Colonic mucosa (tissue), 4 donors: ENCODE measurements at places on chromosomes 12 and 14.

- H3K4me1 ChIP-seq, result no peaks in the 10 kb centered on the region
- no peaks in the 10 kb centered on the region for H3K27me3 ChIP-seq
- no peak overlapping the region for H3K4me3 ChIP-seq
- no peak overlapping the region for H3K27ac ChIP-seq
Observed at GRCh38 chr12:42162193-42162592, 17.5 kb upstream of the GXYLT1 start.

DNA sequence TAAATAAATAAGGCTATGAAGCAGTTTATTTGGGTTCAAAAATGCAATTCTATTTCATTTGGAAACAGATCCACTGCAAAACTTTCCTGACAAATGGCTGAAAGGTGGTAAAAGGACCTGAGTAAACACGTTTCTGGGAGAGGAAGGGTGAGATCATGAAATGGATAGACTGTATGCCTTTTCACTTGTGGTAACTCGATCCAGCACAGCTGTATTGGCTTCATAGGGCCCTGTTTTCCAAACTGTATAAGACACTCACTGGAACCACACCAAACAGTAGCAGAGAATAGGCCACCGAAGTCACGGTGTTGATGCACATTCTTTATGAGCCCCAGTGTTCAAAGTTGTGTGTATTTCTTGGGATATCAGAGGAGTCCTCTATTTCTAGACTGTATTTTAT, 325.2 kb upstream of the DIO2 start:
- H3K4me1 ChIP-seq, result no peaks in the 10 kb centered on the region
- H3K36me3 ChIP-seq, result no peaks in the 10 kb centered on the region
- H3K27me3 ChIP-seq, result no peaks in the 10 kb centered on the region
- no peak overlapping the region for H3K4me3 ChIP-seq

- H3K27ac ChIP-seq, result no peak overlapping the region
- no peaks in the 10 kb centered on the region for H3K36me3 ChIP-seq
- no peak for DNase-seq
- H3K4me3 ChIP-seq, result no peak overlapping the region
- H3K27me3 ChIP-seq, result no peaks in the 10 kb centered on the region
Observed at GRCh38 chr14:104004849-104005248, 62.5 kb upstream of the RD3L start.

DNA sequence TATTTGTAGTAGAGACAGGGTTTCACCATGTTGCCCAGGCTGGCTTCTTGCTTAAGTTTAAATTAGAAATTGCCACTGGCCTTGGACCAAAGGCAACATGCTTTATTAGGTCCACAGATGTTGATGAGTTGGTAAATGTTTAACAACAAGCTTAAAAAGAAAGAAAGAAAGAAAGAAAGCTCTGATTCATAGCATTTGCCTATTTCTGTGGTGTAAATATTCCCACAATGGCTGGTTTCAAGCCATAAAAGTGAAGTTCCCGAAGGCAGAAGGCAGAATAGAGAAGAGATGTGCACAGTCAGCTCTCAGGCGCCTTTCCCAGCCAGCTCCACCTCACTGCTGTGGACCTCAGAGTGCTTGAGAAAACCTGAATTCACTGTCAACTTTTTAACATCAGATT, 26.4 kb downstream of the KCNK13 start:
- no peak overlapping the region for H3K4me3 ChIP-seq
- DNase-seq, result no peak
- H3K36me3 ChIP-seq, result no peaks in the 10 kb centered on the region

GRCh38 chr12:129549656-129550055, 354.2 kb downstream of the TMEM132D start:
- H3K27ac ChIP-seq, result no peak overlapping the region
- no peak overlapping the region for H3K4me3 ChIP-seq
- no peaks in the 10 kb centered on the region for H3K4me1 ChIP-seq
- H3K27me3 ChIP-seq, result no peaks in the 10 kb centered on the region
